ENCODE measurements at places on chromosomes 2 and 18.

GRCh38 chr2:110211938-110212858 lies at the start of gene MTLN:
Gene MTLN, minus strand, starts transcription at chr2:110212547. Its CDS starts 22 bp downstream, at chr2:110212525.
- peak; percentile 20 for DNase-seq

DNA sequence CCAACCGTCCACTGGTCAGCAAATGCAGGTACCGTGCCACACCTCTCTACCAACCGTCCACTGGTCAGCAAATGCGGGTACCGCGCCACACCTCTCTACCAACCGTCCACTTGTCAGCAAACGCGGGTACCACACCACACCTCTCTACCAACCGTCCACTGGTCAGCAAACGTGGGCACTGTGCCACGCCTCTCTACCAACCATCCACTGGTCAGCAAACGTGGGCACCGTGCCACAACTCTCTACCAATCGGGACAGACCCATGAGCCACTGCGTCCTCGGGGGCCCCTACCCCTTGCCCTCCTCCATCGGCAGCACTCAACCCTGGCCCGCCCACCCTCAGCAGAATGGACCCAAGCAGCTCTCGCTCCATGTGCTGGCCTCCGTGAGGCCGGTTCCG lies 226.4 kb upstream of the SALL3 start:
- no peak for DNase-seq

- DNase-seq: no peak
These were observed 104.0 kb upstream of the FOSL2 start for GRCh38 chr2:28288620-28289019.

DNA sequence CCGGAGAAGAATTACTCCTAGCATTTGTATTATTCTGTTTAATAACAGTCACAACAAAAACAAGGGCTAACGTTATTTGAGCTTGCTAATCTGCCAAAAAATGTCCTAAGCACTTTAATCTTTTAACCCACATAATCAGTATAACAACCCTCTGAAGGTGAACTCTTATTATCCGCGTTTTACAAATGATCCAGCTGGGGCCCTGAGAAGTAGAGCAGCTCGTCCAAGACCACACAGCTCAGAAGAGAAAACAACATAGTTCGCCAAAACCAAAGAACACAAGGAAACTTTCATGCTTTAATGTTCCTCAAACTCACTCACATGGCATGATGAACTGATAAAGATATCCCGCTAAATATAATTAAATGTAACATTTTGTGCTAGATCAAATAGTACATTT lies 159.7 kb upstream of the ZNF236 start:
- DNase-seq: no peak

DNA sequence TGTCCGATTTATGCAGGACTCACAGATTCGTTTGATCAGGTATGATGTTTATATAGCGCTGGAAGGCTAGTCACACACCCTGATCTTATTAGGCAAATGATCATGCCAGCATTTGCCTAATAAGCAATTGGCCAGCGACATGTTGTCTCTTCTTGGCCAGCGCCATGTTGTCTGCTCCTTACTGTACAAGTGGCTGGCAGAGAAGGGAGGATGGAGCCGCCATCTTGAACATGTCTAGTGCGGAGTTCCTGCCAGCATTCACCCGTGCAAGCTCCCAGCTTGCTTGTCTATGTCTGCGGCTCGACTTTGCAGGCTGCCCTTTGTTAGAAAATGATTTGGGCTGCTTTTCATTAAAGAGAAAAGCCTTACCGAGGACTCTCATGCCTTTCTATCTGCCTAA lies 106.3 kb downstream of the TFCP2L1 start:
- DNase-seq: no peak

GRCh38 chr2:66434679-66435548 lies at the start of gene MEIS1:
Gene MEIS1, plus strand, starts transcription at chr2:66435125. Its CDS starts 732 bp downstream, at chr2:66435857.
- DNase-seq: peak; percentile 71
